Naive thymus-derived CD8-positive, alpha-beta T cell (primary cell): ENCODE measurements at places on chromosomes 11 and 22.

GRCh38 chr11:107744736-107745135, 32.9 kb upstream of the SLN start:
- DNase-seq = no peak

DNA sequence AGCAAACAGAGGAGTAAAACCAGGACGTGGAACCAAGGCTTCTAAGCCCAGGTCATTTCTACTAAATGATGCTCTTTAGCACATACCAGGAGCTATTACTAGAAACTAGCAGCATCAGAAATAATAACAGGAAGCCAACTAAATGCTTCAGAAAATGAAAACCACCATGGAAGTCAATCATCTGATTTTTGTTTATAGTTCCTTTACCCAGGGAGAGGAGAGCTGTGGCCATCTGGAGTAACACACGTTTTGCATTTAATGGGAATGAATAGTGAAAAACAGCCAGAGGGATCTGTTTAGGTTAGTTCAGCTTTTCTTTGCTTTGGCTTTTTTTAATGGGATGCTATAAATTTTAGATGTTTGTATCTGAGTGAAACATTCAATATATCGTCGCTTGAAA, 250.7 kb upstream of the ARHGAP20 start:
- no peak for DNase-seq

DNA sequence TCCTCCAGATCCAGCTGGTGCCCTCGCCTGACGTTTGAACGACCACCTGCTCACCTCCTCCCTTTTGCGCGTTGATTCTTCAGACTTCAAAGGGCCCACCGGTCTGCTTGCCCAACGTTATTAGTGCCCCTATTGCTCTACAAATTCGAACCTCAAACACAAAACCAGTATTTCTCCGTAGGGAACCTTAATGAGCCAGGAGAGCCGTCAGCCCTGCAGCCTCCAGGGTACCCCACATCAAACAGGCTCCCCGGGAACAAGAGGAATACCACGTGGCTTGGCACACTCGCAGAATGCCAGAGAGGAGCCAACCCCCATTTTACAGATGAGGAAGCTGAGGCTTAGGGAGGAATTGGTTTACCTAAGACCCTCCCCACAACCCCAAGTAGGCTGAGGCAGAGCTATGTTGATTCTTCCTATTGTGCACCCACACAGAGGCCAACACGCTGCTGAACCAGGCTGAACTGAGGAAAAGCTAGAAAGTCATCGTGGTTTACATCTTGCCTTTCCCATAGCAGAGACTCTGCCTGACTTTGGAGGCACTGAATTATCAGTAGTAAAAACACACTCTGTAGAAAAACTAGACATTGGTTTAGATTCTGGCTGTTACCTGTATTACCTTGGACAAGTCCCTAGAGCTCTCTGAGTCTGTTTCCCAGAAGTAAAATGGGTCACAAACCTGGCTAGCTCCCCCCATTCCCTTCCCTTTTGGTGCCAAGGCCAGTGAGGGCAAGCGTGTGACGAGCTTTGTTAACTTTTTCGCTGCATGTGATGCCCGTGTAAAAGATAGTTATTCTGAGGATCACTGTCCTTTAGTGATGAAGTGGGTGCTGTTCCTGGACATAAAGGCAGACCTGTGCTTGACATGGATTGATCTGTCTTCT, 764 bp downstream of the TKFC start:
- DNase-seq = no peak

GRCh38 chr22:37044634-37045625, 6.6 kb upstream of the KCTD17 start:
- DNase-seq = no peak
